Astrocyte of the hippocampus (primary cell): ENCODE measurements at places on chromosomes 11 and 22.
A peak's percentile ranks its signal among the peaks of the same experiment; 100 is the strongest.

DNA sequence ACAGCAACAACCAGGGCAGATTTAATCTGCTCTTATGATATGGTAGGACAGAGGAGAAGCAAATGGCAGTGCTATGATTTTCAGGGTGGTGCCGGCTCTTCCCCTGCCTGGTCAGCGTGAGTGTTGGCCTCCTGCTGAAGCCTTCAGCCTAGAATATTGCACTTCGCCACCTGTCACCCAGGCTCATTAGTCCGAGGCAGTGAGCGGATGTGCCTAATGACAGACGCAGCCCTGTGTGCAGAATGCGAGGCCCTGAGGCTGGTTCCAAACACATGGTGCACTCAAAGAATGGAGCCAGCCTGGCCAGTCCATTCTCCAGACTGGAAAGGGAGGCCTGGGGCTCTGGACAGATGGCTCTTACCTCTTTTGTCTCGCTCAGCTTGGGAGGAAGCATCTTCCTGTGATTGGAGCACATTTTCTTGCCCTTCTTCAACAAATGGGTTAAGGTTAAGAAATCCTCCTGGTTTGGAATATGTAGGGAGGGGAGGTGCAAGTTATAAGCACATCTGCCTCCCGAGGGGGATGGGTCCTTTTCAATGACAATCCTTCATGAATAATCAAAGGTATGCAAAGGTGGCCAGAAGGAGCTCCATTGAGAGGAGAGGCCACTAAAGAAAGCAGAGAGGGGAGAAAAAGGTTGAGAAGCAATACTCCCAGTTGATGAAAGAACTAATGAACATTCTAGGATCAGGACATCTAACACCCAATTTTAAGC lies 39.7 kb upstream of the GALNT18 start:
- no peak for DNase-seq

- DNase-seq = no peak
These were observed 575 bp downstream of the MFNG start for GRCh38 chr22:37485395-37486223.

DNA sequence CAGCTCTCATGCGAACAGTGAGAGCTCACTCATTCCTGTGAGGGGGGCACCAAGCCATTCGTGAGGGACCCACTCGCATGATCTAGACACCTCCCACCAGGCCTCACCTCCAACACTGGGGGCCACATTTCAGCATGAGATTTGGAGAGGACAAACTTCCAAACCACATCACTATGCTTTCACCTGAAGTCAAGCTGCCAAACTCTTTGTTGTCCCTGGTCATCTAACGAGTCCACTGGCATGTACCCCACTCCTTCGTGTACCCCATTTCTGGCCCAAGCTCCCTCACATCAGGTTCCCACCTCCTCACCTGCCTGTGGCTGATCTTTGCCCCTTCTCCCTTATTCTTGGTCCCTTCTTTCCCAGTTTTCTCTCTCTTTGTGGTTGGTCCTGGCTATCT lies 198.9 kb downstream of the ADAMTS15 start:
- DNase-seq = no peak

- DNase-seq = no peak
These were observed 5.6 kb downstream of the SHANK3 start for GRCh38 chr22:50678218-50678650.

DNA sequence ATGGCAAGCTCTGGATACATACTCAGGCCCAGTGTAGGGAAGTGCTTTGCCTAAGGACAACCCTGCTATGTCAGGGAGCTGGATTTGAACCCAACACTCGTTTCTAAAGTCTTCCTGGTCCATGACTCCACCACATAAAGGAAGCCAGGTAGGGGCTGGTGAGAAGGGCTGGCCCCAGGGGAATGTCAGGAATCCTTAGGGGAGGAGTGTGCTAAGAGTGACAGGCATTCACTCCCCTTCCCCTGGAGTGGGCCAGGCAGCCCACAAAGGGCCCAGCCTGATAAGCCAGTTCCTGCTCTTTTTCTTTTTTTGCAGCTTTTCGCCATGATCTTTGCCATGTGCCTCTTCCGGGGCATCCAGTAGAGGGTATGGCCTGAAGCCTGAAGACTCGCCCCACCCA lies 21.9 kb downstream of the TP53I11 start:
- DNase-seq = peak; percentile 25

DNA sequence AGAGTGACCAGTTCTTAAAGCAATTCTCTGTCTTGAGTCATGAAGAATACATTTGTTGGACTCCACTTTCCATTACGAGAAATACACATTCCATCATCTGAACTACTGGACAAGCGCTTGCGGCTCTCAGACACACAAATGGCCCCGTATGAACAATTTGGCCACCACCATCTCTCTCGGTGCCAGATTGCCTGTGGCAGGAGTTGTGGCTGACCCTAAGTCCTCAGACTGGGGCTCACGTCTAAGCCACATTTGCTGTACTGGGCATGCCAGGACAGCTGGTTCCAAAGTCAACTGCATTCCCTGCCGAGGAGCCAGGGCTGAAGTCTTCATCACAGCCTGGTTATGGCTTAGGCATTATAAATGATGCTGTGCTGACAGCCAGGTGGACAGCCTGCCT lies 227.5 kb downstream of the MIAT start:
- DNase-seq = peak; percentile 65

DNA sequence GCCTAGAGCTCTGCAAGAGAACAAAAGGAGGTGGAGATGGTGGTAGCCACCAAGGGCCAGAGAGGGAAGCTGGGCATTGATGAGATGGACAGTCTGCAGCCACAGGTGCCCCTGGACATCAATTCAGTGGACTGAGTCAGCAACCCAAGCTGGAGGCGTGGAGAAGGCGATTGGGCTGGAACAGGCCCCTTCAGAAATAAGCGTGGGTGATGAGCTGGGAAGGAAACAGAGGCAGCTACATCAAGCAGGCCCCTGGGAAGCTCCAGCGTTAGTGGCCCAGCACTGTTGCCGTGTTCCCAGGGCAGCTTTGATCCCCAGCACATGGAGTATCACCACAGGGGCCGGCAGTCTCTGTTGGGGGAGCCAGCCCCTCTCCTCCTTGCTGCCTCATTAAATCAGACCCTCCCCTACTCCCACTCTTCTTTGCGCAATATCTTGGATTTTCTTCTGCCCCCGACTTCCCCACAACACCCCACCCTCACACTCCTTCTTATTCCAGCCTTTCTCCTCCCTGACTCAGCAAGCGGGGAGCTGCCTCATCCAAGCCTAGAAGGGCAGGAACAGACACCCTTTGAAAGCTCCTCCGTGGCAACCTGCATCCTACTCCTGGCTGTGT lies 31.7 kb upstream of the OAF start:
- no peak for DNase-seq

DNA sequence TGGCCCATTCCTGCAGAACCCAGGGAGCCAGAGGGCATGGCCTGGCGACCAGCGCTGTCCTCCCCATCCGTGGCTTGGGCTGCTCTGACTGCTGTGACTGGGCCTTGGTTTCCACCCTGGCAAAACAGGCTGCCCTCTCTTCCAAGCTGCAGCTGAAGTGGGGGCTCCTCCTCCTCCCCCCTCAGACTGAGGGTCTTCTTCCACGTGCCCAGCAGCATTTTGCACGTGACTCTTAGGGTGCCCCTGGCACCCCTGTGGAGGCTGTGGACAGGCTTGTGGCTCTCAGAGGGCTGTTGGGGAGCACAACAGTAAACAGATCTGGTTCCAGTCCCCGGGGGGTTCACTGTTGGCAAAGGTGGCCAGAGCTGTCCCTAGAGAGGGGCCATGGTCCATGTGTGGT lies 51.4 kb downstream of the PISD start:
- DNase-seq = no peak

DNA sequence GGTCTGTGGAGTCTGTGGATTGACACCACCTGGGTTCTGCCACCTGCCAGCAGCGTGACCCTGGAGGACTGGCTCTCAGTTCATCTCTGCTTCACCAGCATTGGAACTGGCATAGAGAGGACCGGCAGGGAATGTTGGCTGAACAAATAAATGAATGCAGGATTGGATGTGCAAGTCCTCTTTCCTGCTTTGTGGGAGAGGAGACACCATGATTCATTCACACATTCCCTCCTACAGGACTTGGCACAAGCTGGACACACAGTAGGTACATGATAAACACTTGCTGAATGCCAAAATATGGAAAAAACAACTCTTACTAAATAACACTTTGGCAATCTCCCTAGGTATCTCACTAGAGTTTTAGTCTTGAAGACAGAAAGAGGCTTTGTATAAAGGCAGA lies 116.6 kb upstream of the NARS2 start:
- no peak for DNase-seq

- no peak for DNase-seq
These were observed 330.5 kb downstream of the BUD13 start for GRCh38 chr11:116442238-116442752.

DNA sequence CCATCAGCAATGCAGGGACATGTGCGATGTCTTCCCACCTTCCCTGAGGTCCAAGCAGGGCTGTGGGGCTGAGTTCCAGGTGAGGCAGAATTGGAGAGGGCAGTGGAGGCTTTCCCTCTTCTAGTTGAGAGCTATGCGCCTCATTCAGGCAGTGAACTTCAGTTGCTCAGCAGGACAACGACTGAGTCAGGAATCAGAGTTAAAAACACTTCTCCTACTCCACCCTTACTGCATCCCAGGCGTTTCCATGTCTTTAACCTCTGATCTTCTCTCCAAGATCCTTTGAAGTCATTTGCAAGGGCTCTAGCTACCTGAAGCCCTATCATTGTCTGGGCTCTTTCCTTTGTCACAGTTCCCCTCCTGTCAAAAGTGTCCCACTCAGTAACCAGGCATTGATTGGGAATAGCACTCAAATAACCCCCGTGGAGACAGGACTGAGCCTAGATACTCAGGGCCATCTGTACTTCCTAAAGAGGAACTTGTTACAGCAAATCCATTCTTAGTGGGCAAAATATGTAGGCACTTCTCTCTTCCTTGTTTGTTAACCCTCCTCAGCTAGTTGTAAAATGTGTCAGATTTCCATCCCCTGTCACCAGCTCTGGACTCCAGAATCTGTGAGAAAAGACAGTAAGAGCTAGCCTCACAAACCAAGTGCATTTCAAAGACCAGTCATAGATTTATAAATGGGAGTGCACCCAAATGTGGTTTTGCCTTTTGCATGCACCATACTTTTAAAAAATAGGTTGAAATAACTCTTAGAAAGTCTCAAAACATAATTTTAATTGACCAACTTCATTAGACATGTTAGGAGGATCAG lies 72.5 kb upstream of the MYO18B start:
- DNase-seq = no peak

DNA sequence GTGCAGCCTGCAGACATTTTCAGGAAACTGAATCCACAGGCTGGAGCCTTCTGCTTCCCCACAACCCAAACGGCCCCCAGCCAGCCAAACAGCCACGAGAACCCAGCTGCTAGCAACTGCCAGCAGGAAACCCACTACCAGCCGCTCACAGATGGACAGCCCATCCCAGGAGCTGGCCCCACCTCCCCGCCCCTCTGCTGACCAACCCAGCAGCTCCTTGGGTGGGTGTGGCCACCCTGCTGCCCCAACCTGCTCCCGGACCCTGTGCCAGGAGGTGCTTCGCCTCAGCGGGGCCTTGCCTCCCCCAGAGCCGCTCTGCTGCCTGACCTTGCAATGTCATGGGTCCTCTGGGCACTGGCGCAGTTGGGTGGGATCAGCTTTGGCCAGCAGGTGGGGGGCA lies 8.2 kb upstream of the CCDC188 start:
- no peak for DNase-seq

DNA sequence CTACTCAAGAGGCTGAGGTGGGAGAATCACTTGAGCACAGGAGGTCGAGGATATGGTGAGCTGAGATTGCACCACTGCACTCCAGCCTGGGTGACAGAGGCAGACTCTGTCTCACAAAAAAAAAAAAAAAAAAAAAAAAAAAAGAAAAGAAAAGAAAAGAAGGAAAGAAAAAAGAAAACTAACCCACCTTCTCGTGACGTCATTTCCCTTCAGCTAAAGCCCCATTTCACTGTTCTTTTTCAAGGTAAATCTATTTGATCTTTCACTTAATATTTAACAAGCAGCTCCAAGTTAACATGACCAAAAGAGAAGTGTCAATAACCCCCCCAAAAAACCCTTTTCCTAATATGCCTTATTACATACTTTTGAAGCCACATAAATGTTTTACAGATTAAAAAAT lies 5.1 kb downstream of the RAPSN start:
- DNase-seq = no peak

- DNase-seq = peak; percentile 52
These were observed 93.4 kb downstream of the NTM start for GRCh38 chr11:131463649-131464425.

GRCh38 chr11:94544646-94545263 lies 1.0 kb downstream of the FUT4 start:
- DNase-seq = no peak

DNA sequence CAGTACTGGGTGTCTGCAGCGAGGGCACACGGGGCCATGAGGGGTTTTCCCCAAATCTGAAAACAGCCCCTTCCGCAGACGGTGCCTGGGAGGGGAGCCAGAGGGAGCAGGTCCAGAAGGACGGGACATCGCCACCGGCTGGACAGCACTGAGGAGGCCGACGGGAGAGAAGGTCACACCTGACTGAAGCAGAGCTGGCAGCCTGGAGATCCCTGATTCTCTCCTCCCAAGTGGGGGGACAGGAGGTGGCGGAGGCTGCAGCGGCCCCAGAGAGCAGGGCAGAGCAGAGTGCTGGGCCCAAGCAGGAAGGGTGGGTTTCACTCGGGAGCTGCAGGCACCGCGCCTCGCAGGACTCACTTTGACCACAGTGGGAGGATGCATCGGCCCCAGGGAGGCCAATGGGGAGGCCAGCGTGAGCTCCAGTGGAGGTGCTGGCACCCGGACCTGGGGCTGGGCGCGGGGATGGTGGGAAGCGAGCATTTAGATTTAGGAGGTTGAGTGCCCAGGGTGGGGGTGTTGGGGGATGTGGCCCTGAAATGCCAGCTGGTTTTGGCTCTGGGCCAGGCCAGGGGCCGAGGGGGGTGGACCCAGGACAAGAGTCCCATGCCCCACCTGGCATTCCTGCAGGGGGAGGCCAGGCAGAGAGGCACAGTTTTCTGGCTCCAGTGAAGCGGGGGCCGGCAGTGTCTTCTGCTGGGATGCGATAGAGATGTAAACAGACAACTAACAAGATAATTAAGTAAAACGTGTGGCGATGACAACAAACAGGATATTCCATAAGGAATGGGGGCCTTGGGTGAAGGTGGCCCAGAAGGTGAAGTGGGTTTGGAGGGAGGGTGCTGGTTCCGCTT lies 92.3 kb upstream of the FGF3 start:
- no peak for DNase-seq

DNA sequence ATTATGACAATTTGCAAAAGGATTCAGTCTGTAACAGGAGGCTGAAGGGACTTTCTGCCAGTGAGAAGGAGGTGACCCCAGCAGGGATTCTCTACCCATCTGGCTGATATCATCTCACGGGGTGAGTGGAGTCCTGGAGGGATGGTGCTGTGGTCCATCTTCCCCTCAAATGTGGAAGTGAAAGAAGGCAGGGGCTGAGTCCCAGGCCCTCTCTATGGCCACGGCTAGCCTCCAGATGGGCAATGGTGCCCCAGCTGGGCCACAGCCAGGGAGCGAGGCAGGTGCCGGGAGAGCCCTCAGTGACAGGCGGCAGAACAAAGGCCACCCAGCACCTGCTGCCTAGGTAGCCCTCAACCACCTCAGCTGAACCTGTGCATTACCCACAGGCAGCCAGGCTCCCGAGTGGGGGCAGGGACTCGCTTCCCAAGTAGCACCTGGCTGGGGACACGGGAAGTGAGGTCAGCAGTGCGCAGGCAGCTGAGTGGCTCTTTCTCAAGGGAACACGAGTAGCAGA lies 6.7 kb downstream of the NECTIN1 start:
- no peak for DNase-seq
